Vagina (tissue), 2 donors: ENCODE measurements at places on chromosomes 3 and 15. TPM values are rescaled to one million over a fixed set of nuclear protein-coding genes. Genes with fewer than 3 reads are reported as not detected.

Gene LIPC
- not detected for total RNA-seq

Gene NUSAP1
- 16.9 TPM for total RNA-seq

Gene RPL22L1
- total RNA-seq: 36.1 TPM

Gene TLR9
- total RNA-seq: not detected

Gene CLDN18
- total RNA-seq: not detected

Gene AQP9
- total RNA-seq: 1.5 TPM

DNA sequence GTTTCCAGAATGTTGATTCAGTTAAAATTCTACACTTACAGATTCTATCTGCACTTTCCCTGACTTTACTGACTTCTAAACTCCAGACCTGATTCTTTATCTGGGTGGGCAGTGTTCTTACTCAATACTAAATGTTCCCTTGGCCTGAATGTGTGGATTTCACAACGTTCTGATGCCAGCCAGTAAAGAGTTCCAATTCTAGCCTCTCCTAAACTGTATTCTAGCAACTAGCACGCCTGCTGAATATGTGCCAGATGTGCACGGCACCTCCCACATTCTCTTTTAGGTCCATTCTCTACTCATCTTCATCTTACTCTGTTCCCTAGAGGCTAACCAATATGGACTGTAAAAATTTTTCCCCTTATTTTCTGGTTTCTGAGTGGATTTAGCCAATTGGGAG is 479.5 kb upstream of the AGTR1 start:
- no peak for DNase-seq

DNA sequence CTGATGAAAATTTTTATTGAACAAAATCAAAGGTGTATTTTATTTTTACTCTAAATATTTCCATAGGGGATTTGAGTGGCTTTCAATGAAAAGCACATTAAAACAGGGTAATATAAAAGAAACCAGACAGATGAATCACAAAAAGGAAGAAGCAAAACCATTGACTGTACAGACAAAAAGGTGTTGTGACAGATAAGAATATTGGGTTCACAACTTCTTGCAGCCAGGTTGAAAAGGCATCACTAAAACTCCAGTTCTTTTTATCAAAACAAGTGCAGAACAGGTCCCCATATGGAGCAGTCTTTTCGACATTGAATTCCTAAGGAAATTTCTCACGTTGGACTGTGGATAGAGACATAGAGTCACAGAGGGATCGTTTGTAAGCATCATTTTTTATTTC is 53.8 kb downstream of the AGTR1 start:
- DNase-seq: no peak

- DNase-seq: no peak
These were observed 239.8 kb upstream of the THBS1 start for GRCh38 chr15:39340903-39341645.

DNA sequence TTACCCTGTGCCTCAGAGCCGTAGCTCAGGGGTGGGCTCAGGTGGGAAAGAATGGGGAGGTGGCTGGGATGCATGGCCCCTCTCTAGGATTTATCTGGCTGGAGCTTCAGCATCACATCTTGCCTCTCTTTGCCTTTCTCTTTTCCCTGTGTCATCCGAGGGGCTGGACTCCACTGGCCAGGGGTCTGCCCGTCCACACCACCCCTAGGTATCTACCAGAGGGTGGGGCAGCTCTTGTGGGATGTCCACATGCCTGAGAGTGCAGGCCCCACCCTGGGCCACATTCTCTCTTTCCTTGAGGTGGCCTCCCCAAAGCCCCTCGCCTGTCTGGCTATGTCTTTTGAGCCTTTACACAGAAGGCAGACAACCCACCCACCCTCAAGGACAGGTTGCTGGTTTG is 37.2 kb downstream of the PXYLP1 start:
- DNase-seq: no peak

GRCh38 chr3:175111036-175111435 is 251.9 kb downstream of the NAALADL2 start:
- no peak for DNase-seq

DNA sequence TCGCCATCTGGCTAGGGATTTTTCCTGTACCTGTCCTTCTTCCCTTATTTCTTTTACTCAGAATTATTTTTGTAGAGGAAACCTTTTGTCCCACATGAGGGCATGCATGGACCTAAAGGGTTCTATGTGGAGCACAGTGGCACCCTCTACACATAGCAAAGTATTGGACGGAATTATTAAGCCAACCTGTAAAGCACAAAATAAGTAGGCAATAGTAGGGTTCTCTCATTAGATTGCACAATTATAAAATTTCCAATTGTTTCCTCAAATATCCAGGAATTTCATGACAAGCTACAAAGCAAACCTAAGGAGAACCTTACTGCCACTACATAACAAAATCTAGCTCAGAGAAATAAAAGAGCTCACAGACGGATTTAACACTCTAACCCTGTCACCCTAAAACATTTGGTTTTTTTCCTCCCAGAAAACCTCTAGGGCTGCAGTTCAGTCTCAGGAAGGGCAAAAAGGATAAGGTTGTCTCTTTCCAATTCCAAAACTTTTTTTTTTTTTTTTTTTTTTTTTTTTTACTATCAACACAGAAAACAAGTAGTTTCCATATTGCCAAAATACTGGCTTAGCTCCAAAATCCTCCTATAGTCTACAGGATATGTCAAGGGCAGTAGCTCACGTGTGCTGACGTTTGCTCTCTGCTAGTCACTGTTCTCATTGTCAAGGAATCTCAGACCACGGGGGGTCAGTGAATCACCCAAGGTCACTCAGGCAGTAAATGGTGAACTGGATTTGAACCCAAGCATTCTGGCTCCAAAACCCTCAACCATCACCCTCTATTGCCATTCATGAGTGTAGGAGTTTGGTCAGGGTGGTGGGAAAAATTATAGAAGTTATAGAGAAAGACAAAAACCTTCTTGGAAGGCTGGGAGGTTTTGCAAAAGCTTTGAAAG is 52.3 kb downstream of the NCEH1 start:
- DNase-seq: no peak

DNA sequence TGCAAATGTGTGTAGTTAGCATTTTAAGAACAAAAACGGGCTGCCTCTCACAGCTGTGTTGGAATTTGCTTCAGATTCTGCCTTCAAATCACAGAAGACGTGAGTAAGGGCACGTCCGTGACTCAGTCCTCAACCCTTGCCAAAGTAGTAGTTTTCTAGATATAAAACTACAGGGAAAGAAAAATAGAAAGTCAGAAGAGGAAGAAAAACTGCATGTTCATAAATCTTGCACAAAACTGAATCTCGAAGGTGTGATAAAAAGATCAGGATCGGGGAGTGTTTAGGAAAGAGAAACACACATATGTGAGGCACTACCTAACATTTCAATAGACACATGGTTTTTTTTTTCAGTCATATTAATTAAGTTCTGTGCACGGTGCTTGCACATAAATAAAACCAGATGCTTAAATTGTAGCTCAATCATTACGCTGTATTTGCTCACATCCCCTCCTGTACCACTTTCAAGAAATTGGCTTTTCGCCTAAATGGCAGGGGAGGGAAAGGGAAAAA is 71.7 kb downstream of the P3H2 start:
- DNase-seq: no peak

DNA sequence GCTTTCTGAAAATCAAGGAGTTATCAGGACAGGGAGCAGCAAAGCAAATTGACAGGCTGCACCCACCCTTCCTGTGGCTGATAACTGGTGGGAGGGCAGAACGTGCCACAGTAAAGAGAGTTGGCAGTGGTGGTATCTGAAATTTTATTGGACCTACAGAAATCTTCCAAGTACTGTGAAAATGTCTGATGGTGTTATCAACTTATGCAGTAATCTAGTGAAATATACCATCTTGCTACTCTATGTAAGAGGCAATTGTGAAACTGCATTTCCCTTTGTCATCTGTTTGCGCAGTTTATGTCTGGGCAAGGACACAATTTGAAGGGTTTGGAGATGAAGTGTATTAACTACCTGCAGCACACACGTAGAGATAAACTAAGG is 1.5 kb downstream of the PLCL2 start:
- no peak for DNase-seq

- DNase-seq: no peak
These were observed 28.3 kb downstream of the GOLGA6A start for GRCh38 chr15:74053941-74054529.

DNA sequence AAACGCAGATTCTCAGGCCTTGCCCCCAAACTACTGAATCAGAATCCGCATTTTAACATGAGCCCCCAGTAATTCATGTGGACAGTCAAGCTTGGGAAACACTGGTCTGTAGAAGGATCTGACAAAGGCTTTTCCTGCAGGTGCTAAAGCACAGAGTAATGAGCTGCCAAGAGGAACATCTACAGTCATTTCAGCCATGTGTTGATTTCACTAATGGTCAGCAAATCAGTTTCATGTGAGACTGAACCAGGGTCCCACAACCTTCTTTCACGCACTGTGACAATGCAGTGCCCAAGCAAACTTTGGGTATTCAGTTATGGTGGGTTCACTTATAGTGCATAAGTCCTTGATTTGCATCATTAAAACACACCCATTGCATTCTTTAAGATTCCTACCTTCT is 237.6 kb downstream of the TUSC7 start:
- no peak for DNase-seq

GRCh38 chr15:56758770-56759449 is 25.6 kb upstream of the ZNF280D start:
- no peak for DNase-seq

- no peak for DNase-seq
These were observed 26.2 kb downstream of the TRAK1 start for GRCh38 chr3:42117175-42118008.

- DNase-seq: no peak
These were observed 28.3 kb downstream of the LRIG1 start for GRCh38 chr3:66472313-66473134.
